Stimulated activated CD4-positive, alpha-beta T cell treated with anti-CD3 and anti-CD28 coated beads, Interleukin-1b, Interleukin-23, amount 100 ng/mL, for 1 hour (primary cell): ENCODE measurements at places on chromosomes 5 and 9.

DNA sequence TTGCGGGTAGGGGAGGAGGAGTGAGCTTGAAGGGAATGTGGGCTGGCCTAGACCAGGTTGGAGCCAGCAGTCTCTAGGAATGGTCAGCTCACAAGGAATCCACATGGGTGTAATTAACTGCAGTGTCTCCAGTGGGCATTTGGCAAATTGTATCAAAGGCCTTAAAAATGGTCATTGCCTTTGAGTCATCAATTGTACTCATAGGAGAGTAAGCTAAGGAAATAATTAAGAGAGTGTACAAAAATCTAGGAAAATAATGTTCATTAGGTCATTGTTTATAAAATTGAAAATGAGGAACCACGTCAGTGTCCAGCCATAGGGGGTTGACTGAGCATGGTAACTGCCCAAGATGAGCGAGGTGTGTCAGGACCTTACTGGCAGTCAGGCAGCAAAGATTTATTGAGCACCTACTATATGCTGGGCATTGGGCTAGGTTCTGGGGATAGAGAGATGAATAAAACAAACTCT is 29.8 kb upstream of the RPL26L1 start:
- DNase-seq, result no peak

DNA sequence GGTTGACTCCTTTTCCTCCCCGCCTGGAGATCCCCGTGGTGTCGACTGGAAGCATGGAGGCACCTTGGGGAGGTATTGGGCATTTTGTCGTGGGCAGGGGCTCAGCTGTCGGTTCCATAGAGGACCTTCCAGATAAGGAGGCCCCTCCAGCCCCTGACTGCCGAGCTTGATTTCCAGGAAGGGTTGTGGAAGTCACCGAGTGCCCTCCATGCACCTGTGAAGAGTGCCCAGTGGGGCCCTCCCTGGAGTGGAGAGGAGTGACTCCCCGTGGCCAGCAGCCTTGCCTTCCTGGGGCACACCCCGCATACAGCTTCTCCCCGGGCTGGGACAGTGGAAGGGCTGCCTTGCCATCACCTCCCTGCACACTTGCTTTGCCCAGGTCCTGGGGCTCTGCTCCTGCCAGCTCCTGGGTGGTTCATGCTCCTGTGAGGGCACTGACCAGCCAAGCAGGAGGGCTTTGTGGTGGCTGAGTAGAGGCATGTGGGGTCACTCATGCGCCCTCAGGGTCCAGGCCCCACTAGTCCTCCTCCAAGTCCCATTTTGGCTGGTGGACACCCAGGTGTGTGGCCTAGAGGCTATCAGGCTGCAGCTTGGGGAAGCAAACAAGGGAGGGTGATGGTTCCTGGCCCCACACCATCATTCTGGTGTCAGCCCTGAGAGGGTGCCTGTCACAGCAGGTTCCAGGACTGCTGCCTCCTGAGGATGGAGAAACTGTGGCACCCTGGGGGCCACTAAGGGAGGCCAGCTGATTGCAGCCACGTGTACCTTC is 133.0 kb downstream of the WNK2 start:
- no peak for DNase-seq

- DNase-seq, result no peak
Observed at GRCh38 chr5:55343609-55344008, 35.8 kb downstream of the MTREX start.

DNA sequence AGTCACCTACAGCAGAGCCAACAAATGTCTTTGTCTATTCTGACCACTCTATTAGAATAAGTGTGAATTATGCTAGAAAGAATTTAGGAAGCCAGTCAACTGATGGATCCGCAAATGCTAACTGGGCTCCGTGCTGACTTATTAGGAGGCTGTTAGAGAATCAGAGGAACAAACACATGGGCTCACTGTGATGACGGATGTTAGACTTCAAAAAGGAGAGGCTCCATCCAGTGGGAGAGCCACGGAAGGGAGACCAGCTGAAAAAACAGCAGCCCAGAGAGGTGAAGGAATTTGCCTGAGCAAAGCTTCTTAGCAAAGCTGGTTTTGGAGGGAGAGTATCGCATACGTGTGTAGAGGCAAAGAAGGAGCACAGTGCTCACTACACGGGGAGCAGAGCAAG is 5.8 kb upstream of the TGFBI start:
- no peak for DNase-seq

DNA sequence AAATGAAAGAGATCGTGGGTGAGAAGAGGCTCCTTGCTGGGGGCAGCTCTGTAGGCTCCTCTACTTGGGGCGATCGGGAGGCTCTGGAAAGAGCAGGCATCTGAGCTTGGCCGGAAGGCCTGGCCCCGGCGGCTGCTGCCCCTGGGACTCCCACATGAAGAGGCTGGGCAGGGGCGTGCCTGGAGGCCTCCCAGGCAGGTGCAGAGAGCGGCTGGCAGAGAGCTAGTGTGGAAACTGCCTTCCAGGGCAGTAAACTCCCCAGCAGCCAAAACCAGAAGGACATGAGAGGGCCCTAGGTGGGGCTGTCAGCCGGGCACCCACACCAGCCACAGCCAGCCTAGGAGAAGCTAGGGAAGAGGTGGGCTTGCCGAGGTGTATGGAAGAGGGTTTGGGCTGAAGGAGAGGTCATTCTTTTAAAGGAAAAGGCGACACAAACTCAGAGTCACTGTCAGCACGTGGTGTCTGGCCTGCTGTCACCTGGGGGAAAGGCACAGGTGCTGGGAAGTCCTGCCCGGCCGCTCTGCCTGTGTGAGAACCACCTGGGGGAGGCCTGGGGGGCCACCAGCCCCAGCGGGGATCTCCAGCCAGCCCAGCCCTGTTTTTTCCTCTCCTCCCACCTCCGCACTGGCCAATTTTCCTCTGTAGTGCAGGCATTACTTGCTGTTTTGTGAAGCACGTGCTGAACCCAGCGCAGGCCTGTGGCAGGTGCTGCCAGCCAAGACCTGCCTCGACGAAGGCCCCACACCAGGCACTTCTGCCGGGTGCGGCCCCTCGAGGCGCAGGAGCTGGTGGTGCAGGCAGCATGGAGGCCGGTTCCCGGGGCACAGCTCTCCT is 44.8 kb upstream of the EGFL7 start:
- no peak for DNase-seq
